Uterus (tissue), 4 donors: ENCODE measurements at places on chromosomes 6 and 20. TPM values are rescaled to one million over a fixed set of nuclear protein-coding genes. Genes with fewer than 3 reads are reported as not detected.

SPTLC3 gene
- total RNA-seq, result 3.8 TPM

DNA sequence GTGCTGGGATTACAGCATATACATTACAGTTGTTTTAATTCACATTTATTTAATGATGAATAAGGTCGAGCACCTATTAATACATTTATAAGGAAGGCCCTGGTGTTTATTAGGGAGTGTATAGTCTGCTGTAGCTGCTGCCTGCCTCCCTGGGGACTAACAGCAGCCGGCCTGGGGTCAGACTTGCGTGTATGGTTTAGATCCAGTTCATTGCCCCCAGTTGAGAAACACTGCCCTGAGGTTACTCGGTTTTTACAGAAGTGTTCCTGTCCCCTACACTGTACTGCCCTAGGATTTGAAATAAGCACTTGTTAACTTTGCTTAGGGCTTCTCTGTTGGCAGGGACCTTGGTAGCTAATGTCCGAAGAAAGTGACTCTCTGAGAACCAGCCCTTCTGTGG, 4.0 kb downstream of the TTPAL start:
- no peak for DNase-seq

DNA sequence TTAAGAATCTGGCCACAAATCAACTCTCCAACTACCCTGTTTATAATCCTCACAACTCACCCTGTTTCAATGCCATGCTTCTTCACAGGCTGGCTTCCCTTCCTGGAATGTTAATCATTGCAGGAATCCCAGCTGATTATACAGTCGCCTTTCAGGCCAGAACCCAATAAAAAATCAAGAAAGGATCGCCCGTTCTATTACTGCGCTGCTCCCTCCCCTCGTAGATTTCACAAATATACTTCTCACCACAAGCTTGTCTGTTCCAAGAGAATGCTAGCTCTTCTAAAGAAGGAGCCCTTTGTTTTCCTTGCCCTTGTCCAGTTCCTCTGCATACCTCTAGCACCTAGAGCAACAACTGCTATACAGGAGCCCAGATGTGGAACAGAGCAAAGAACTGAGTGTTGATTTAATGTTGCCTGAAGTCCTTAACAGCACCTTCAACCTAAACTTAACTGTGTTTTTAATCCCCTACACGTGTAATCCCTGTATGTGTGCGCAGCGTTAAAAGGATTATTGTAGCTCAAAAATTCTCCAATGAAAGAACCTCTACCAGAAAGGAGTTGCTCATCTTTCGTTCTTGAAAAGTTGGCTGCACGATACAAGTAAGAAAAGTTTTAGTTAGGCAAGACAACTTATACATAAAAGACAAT, 988 bp downstream of the ECHDC1 start:
- no peak for DNase-seq

ESR1 gene
- 225 TPM for total RNA-seq

ABT1 gene
- 10.5 TPM for total RNA-seq

GRCh38 chr20:59403261-59403961, 103.0 kb downstream of the EDN3 start:
- DNase-seq, result no peak

DNA sequence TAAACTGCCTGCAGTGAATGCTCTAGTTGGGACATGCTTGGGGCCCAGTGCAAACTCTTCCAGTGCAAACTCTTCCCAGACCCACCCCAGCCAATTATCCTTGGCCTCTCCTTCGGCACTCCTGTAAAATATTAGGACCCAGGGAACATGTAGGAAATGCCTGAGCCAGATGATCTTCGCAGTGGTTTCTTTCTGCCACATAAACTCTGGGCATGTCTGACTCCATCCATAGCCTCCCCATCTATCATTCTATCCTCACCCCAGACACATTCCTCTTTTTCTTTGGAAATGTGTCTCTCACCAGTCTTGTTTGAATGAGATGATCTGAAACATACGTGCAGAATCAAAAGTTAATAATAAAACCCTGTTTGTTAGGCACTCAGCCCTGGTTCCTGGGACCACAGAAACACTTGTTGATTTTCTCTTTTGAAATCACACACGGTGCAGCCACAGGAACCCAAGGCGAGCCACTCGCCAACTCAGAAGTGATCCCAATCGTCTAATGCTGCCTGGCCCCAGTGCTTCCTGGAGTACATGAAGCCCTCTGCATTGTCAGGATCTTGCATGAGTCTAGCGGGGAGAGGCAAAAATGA, 108.9 kb upstream of the CST7 start:
- DNase-seq, result no peak

- no peak for DNase-seq
Measured at GRCh38 chr6:158467923-158468322, 92.0 kb upstream of the TMEM181 start.

DNA sequence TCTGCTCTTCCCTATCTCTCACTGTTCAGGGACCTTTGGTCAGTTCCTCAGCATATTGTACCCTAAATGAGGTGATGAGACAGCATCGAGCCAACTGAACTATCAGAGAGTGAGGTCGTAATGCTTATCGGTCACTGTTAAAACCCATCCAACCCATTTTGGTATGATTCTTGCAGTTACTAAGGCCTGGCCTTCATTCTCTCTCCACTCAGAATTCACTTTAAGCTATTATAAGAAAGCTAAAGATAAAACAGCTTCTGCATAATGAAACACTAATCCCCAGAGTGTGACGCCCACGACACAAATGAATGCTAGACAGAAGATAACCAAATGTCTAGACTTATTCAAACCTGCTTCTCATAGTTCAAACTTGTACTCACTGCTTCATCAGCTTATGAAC, 175.8 kb downstream of the GMPR start:
- no peak for DNase-seq

DNA sequence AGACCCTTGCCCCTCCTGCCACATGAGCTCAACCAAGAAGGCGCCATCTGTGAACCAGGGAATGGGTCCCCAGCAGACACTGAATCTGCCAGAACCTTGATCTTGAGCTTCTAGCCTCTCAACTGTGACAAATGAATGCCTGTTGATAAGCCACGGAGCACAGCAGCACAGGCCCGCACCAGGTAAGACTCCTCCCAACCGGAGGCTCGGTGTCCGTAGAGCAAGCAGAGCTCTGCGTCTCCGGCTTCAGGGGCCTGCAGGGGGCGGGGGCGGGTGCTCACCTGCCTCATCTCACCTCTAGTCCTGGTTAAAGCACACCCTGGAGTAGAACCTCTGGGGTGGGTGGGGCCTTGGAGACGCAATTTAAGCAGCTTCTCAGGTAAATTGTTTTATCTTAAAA, 122.7 kb downstream of the SMOC2 start:
- DNase-seq, result no peak

DNA sequence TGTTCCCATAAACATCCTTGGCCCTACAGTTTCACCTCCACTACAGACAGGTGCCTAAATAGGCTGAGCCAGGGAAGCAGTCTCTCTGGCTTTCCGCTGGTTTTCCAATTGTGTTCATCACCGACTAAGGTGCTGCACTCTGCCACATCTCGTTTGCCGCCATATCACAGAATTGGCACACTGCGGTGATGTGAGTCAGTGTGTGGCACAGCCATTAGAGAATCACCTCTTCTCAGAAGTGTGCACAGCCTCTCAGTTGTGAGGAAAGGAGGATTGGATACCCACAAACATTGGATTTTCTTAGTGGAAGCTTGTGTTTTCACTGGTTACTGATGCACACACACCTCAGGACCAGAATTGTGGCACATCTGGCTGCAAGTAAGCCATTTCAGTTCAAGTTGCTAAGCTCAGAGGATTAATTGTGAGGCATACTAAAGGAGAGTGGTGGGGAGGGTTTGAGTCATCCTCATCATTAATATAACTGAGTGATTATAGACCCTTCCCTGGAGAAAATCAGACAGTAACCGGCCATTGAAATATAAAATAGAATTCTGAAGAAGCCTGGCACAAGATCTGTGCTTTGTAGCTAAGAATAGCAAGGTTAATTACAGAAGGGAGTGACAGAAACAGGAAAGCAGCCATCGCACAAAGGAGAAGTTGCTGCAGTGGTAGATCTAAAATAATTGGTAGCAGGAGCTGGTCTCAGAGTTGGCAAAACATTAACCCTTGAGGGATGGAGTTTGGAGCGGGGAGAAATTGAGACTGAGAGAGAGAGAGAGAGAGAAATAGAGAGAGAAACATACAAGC, 506.9 kb downstream of the LMBRD1 start:
- no peak for DNase-seq

- DNase-seq, result peak; percentile 50
Measured at GRCh38 chr6:148530394-148530953, 187.8 kb downstream of the SASH1 start.

DNA sequence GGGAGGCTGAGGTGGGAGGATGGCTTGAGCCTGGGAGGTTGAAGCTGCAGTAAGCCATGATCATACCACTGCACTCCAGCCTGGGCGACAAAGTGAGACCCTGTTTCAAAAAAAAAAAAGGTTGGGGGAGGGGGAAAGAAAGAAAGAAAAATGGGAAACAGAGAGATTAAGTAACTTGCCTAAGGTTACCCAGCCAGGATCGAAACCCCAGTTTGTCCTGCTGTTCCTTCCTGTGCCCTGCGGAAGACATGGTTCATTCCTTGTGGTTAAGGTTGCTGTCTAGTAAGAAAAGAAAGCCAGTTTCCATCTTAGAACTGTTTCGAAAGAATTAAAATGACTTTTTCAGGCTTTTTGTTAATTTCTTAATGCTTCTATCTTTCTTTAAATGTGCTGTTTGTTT, 29.8 kb downstream of the C6orf89 start:
- no peak for DNase-seq

GRCh38 chr6:2257363-2257762, 12.0 kb upstream of the GMDS start:
- no peak for DNase-seq

- no peak for DNase-seq
Measured at GRCh38 chr6:106973836-106974335, 643 bp downstream of the CD24 start.

DNA sequence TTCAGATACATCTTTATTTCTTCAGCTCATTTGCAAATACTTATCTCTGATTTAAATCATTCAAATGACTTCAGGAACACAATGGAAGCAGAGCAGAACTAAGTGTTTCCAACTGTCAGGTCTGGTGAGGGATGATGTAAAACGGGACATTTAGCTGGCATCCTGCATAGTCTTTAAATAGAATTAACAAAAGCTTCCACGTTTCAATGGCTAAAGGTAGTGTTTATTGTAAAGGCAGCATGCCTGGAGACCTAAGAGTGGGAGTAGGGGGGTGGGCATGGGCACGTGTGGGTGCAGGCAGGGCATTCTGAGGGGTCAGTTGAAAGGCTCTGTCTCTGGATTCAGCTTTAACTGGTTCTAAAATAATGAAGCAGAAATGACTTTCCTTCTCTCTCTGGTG, 174.9 kb downstream of the PLCB1 start:
- DNase-seq, result no peak

GRCh38 chr6:139422105-139423036, 47.9 kb upstream of the CITED2 start:
- DNase-seq, result no peak

DNA sequence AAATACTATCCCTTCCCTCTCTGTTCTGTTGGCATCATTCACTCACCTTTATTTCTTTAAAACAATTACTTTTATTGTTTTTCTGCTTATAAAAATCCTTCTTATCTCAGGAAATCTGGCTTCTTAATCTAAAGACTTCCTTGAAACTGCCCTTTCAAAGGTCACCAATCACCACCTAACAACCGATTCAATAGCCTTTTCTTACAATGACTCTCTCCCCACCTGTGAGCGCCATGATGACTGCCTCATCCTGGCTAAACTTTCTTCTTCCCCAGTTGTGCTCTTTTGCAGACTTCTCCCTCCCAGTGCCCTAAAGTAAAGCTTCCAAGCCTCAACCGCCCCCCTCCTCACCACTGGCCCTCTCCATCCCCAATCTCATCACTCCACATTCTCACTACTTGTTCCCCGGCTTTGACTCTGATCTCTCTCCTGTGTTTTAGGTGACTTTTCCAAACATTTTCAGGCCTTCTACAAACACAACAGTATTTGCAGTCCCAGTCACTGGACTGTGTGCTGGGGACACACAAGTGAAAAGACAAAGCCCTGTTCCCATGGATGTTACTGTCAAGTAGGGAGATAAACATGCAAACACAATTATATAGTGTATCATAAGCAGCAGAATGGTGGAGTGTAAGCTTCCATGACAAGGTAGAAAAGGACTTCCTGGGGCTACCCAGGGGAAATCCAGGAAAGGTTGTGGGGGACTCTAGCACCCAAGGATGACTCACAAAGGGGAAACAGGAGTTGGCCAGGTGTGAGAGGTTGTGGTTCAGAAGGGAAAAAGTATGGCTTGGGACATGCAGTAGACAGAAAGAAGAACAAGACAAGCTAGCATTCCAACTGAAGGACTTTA, 12.8 kb downstream of the NHSL1 start:
- DNase-seq, result no peak

- no peak for DNase-seq
Measured at GRCh38 chr6:137297887-137298286, 78.7 kb upstream of the IFNGR1 start.

DNA sequence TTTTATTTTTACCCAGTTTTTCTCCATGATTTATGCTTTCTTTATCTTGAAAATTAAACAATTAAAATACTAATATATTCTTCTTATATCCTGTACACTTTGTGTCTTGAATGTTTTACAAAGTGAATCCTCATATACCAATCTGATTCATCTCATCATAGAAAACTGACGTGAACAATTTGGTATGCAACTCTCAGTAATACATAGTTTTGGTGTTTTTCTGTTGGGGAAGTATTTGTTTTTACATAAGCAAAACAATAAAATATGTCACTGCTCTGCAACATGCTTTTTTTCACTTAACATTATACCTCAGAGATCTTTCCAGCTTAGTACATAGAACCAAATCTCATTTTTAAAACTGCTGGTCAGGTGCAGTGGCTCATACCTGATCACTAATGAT, 14.7 kb downstream of the DNAAF9 start:
- no peak for DNase-seq

- no peak for DNase-seq
Measured at GRCh38 chr20:40154514-40154913, 534.5 kb downstream of the MAFB start.

DNA sequence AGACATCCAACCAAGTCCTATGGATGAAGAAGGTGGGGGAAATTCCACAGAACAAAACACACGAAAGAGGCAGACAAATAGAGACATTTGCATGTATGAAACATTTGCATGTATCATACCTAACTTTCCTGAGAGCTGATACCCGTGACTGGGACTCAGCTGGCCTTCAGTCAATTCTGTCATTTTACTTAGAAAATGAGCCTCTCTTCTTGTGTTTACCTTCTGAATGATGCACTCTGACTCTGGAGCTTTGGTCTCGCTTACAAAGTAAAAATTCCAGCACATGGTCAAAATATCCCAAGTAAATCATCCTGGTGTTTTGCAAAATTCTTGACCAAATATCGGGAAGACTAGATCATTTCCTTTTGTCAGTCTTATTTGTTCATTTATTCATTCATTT, 46.9 kb downstream of the MMUT start:
- DNase-seq, result no peak

- peak; percentile 65 for DNase-seq
Measured at GRCh38 chr20:35467339-35468224, 12.2 kb downstream of the CEP250 start.

ULBP1 gene
- not detected for total RNA-seq

TSHZ2 gene
- 43.3 TPM for total RNA-seq

DNA sequence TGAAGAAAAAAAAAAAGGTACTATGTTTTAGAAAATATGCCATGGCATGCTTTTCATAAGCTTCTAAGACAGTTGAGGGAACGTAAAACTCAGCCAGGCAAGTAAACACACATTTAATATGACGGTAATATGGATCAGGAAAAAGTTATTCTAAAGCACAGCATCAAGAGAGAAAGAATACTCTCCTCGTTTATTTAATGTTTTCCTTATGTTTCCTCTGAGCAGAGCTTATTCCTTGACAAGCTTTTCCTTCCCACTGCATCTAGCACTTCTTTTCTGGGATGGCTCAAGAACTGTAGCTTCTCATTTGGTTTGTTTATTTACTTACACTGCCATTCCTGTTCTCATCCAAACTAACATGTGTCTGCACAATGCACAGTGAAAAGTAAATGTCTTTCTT, 2.7 kb upstream of the RSPO3 start:
- DNase-seq, result no peak

EZR gene
- total RNA-seq, result 94.0 TPM
